ENCODE measurements at places on chromosomes 12 and 14. TPM values are rescaled to one million over a fixed set of nuclear protein-coding genes. Genes with fewer than 3 reads are reported as not detected.

DNA sequence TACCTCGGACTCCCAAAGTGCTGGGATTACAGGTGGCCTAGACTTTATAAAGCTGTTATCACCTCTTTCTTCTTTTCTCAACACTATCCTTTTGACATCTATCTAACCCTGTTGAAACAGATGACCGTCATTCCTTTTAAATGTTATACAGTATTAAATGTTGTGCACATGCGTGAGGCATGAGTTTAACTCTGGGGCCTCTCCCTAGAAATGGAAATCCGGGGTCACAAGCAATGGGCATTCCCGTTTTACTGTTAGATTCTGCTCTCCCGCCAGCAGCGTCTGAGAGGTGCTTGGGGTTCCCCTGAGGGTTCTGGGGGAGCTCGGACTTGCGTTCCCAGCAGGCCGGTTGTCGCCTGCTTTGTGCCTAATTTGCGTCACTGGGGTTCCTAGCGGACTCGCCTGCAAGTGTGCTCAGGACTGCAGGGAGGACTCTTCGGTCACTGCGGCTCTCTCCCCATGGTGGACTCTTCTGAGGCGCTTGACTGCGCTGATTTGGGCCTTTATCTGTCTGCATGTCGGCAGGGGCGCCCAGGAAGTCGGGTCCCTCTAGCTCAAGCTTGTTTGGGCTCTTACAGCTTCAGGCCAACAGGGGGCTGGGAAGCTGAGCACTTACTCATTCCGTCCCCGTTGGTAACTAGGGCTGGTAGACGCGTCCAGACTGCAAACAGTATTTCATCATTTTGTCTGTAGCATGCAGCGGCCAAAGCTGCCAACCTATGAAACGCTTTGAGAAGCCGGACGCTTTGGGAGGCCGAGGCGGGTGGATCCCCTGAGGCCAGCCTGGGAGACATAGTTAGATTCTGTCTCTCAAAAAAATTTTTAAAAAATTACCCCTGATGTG lies 1.2 kb upstream of the RAN start:
- DNase-seq: peak; percentile 65

DNA sequence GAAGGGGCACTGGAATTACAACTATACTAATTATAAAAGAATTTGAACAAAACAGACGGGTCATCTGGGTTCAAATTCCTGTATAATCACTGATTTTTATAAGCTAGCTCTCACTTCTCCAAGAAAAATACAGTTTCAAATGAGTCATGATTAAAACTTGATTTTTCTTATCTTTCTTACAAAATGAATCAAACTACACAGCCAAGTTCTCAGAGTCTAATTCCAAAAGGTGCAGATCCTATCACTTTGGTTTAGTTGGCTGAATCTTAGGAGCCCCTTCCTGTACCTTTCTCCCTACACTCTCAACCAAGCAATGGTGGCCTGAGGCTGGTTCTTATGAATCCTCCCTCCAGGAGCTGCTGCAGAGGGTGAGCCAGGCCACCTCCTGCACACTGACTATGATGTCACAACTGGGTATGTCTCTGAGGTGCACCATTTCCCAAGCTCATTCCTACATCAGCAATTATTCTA lies 43.8 kb upstream of the BMP4 start:
- DNase-seq: no peak

DNA sequence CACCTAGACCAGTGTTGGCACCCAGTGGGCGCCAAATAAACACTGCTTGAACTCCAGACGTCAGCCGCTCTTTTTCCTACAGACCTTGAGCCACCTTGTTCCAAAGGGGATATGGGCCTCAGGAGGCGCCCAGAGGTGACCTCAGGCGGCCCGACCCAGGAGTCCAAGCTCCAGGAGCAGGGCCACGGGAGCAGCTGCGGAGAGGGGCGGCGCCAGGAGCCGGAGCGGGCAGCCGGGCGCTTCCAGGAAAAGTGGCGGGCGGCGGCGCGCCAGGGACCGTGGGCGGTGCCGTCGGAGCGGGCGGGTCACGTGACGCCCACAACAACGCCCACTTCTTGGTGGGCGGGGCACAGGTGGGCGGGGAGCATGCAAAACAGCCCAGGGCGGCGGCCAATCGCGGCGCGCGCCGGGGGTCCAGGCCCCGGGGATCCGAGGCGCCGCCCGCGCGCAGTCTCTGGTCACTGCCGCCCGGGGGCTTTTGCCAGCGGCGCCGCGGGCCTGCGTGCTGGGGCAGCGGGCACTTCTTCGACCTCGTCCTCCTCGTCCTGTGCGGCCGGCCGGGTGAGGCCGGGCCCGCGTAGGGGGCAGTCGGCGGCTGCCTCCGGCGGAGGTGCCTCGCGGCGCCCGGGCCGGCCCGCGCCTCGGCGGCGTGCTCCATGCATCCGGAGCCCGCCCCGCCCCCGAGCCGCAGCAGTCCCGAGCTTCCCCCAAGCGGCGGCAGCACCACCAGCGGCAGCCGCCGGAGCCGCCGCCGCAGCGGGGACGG lies at the start of gene ORAI1:
TSS of gene ORAI1 (plus strand) at position 444 of the 766 bp plus-strand sequence.
- DNase-seq: peak; percentile 95

DNA sequence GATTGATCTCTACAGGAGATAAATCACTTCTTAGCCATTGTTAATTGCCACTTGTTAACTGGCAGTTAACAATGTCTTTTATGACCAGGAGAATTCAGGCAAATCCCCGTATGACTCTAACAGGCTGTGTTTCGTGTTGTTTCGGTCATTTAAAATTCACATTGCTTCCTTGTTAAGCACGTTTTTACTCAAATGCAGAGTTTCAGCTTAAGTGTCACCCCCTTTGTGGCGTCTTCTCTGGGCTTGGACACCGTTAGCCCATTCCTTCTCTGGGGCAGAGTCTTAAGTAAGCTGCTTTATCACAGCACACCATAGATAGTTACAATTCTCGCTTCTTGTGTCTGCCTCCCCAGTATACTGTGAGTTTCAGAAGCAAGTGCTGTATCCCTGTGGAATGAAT lies 205.4 kb downstream of the EPS8 start:
- no peak for DNase-seq

- DNase-seq: no peak
Measured at GRCh38 chr14:100104006-100104352, 38.8 kb downstream of the EVL start.

- DNase-seq: no peak
Measured at GRCh38 chr12:31524791-31525495, 66.0 kb downstream of the DENND5B start.

Gene KRT74
- total RNA-seq: not detected

Gene GDF3
- not detected for total RNA-seq

Gene CD163L1
- 0.70 TPM for total RNA-seq

All from HT-29 (cell line).